Fibroblast of mammary gland (primary cell): ENCODE measurements at places on chromosomes 12 and 14.

DNA sequence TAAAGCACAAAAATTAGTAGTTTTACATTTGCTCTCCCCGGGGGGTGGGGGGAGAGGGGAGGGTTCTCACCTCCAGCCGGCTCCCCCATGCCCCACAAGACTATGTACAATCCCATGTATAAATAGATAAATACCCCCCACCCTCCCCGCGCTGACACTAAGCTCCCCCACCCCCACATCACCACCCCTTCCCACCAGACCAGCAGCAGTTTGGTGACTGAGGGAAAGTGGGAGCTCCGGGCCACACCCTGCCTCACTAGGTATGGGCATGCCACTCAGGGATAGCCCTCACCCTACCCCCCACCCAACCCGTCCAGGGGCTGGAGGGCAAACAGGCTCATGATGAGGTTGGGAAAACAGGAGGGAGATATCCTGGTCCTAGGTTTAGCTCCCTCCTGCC lies 1.9 kb upstream of the PRKAG1 start:
- DNase-seq, result no peak

DNA sequence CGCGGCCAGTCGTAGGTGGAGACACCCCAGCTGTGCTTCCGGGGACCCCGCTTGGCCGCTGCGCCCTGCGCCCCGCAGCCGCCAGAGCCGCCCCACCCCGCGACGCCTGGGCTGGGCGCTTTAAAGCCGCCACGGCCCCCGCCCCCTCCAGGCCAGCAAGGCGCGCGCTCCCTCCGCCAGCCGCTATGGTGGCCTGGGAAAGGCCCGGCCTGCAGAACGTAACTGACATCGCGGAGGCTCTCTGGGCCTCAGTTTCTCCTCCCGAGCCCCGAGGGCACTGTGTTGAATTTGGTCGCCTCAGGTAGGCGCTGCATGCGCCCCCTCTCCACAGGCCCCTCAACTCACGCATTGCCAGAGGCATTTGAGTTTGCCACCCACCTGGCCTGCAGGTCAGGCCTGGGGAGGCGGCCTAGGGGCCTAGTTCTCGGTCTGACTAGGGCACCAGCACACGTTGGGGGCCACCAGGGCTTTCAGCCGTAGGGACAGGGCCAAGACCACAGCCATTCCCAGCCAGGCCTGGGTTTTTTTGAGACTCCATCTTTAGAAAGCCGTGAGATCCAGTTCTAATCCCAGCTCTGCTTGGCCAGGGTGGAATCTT lies at the start of gene NGB:
NGB (minus strand) TSS at position 94 of the 598 bp plus-strand sequence. CDS start 269 bp downstream, outside the sequence.
- DNase-seq, result no peak

GRCh38 chr12:93972411-93973208 lies 175.8 kb upstream of the PLXNC1 start:
- peak; percentile 82 for DNase-seq

- DNase-seq, result peak; percentile 74
Measured at GRCh38 chr14:23113431-23114119, 5.5 kb downstream of the CEBPE start.

GRCh38 chr12:46803517-46803916 lies 22.3 kb downstream of the SLC38A4 start:
- DNase-seq, result no peak

DNA sequence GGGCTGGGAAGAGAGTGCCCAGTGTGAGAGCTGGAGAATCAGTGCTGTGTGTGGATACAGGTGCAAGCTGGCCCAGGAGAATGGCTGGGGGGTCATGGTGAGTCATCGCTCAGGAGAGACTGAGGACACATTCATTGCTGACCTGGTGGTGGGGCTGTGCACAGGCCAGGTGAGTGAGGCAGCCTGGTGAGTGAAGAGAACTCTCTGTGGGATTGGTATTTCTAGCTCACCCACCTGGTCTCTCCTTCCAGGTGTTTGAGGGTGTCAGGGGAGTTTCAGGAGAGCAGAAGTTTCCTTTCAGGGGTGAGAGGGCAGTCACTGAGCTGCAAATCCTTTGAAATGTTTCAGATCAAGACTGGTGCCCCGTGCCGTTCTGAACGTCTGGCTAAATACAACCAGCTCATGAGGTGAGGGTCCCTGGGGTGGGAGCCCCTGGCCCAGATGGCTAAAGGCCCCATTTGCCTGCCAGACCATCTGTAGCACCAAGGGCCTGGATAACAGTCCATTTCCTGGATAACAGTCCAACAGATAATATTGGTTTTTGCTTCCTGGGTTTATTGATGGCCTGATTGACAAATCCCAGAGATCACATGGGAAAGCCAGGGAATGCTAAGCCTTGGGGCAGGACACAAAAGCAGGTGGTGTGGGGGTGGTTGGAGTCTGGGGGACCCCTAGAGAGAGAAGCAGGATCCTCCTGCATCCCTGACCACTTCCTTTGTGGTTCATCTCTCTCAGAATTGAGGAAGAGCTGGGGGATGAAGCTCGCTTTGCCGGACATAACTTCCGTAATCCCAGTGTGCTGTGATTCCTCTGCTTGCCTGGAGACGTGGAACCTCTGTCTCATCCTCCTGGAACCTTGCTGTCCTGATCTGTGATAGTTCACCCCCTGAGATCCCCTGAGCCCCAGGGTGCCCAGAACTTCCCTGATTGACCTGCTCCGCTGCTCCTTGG lies 5.5 kb upstream of the ATN1 start:
- no peak for DNase-seq

GRCh38 chr12:53676656-53677015 lies 753 bp upstream of the ATP5MC2 start:
- DNase-seq, result peak; percentile 60

DNA sequence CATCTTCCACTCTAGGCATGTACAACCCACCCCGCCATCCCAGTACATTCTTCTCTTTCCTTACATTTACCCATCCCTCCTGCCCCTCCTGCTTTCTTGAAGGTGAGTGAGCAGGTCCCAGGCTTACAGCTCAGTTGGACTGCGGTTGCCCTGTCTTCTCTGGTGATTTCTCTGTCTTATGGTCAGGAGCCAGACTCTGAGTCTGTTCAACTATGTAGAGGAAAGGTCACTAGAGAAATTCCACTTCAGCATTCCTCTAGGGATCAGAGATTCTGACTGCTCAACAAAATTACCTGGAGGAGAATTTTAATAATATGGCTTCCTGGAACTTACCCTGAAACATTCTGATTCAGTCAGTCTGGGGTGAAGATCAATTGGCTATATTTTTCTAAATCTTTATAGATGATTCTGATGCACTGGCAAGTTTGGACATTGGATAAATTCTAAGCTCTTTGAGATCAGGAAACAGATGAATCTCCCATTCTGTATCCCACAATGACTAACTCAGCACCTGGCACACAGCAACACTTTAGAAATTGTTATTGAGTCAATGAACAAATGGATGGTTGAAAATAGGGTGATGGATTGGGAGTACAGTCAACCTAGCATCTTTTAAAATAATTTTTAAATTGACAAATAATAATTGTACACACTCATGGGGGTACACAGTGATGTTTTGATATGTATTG lies 128.6 kb upstream of the HIF1A start:
- DNase-seq, result peak; percentile 92

DNA sequence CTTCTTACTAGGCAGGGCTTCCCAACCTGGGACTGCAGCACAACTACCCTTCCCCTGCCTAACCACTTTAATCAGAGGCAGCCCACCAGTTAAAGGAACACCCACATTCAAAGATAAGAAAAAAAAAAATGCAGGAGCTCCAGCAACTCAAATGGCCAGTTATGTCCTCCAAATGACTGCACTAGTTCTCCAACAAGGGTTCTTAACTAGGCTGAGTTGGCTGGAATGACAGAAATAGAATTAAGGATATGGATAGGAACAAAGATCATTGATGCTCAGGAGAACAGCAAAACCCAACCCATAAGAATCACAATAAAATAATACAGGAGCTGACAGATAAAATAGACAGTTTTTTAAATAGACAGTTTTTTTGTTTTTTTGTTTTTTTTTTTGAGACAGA lies 154.2 kb downstream of the PLCZ1 start:
- peak; percentile 4 for DNase-seq

- peak; percentile 15 for DNase-seq
Measured at GRCh38 chr12:69435644-69436043, 34.5 kb upstream of the FRS2 start.

DNA sequence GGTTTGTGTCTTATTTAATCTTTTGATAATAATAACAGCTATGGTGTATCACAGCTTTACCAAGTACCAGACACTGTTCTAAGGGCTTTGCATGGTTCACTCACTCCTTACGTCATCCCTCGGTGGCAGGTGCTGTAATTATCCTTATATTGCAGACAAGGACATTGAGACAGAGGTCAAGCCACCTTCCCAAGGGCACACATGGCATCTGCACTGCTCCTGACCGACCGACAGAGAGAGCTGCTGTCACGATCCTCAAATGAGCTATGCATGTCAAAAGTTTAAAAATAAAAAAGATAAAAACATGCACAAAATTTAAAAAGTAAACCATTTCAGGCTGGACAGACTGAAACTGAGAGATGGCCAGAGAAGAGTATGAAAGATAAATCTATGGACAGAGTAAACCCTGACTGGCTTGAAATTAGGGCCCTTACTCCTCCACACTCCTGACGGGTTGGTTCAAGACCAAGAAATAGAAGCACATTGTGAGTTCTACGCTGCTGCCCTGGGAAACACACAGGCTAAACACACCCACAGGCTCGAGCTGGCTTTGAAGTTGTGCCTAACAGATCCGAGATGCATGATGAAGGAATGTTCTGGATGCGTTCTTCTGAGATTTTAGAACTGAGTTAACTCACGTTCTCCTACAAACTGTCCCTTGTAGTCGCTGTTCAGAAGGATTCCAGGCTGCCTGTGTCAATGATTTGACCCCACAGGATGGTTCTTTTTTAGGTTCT lies 268.7 kb downstream of the ZFP36L1 start:
- DNase-seq, result peak; percentile 84

DNA sequence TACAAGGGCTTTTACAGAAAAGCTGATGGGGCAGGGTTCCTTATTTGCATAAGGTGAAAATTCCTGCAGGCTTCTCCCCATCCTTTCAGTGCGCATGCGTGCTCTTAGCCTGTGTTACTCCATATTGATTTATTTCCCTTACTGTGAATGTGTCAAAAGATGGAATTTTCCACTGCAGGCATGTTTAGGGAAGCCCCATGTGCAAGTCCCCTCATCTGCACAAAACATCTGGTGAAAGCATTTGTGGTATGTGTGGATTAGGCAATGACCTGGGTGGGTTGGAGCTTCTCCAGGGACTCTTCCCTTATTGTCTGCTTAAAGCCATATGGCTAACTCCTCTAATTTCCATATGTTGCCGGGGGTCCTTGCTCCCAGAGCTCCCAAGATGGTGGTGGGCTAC lies 912.7 kb upstream of the LRFN5 start:
- DNase-seq, result peak; percentile 27

GRCh38 chr14:99699085-99699760 lies 15.1 kb downstream of the CYP46A1 start:
- no peak for DNase-seq

GRCh38 chr12:85866986-85867776 lies 6.9 kb upstream of the NTS start:
- peak; percentile 72 for DNase-seq

- no peak for DNase-seq
Measured at GRCh38 chr12:130480887-130481286, 143.2 kb downstream of the PIWIL1 start.

DNA sequence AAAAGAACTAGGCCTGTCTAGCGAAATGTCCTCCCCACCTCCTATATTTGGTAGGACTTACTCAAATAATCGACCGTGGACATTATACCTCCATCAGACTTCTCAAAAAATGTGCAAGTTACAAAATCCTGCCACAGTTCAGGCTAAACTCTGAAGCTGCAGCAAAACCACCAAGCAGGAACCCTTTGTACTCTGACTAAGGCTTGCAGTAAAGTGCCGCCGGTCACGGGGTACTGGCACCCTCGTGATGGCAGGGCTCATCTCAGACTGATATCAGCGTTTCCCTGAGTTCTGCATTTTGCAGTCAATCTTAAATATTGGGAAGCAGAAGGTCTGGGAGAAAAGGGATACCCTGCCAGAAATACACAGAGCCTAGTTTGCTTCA lies 17.1 kb downstream of the SLC11A2 start:
- peak; percentile 24 for DNase-seq

GRCh38 chr14:74647678-74648461 lies 35.8 kb upstream of the LTBP2 start:
- no peak for DNase-seq

DNA sequence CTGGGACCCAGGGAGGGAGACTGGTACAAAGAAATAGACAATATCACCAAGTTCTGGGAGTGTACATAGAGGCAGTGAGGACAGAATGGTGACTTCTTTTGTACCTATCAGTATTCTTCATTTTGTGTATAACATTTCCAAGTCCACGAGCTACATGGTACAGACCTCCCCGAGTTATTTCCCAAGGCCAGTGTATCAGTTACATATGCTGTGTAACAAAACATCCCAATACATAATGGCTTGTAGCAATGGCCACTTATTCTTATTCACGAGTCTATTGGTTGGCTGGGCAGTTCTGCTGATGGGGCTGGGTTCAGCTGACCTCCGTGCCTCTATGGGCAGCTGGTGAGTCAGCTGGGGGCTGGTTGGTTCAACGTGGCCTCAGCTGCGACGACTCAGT lies 98.7 kb upstream of the RFLNA start:
- DNase-seq, result no peak

DNA sequence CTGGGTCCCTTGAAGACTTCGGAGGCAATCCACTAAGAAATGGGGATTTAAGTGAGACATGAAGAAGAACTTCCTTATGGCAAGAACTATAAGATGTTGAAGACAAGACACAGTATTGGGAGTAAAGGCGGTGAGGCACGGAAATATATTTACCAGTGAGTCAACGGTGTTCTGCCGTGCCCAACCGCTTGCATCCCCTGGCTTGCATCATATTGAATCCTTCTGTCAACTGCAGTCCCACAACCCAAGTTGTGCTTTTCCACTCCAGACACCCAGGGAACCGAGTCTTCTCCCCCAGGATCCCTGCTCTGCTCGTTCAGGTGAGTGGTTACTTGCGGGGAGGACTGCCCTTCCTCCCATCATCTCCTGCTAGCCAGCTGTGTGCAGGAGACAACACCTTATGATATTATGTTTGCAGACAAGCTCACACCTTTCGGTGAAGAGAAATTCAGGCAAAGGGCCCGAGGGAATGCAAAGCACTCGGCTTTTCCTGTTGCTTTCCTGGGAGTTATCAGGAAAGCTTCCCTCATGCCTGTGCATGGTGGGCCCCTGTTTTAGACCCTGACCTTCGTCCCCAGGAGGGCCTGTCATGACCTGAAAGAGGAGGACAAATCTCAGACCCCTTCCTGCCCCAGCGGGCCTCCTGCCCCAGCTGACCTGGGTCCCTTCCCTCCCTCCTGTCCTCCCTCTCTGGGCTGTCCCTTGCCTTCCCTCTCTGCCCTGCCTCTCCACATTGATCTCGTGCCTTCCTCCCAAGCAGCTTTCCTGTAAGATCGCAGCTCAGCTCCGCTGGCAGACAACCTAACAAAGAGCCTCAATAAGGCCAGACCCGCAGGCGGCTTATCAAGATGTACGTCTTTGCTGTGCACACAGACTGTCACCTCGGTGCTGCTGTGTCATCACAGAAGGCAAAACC lies 4.3 kb upstream of the LRTM2 start:
- DNase-seq, result no peak

DNA sequence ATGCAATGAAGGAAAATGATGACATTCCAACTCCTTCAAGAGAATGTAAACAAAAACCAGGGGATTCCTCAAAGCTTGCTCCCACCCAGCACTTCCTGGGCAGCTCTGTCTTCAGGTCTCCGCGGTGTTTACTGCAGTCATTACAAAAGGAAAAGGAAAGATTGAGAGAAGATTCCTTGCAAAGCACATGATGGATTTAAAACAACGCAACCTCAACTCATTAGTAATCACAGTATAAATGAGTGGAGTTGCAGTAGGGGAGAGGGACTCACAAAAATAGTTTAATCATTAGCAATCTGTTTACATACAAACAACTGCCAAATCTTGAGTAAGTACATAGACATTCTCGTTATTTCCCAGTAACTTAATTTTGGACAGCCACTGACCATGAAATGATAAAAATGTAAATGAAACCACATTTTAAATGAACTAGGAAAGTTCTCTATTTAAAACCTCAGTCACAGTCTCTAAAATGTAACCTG lies 49.7 kb upstream of the OVCH1 start:
- DNase-seq, result peak; percentile 82
